ENCODE measurements at places on chromosomes 7 and 10.

DNA sequence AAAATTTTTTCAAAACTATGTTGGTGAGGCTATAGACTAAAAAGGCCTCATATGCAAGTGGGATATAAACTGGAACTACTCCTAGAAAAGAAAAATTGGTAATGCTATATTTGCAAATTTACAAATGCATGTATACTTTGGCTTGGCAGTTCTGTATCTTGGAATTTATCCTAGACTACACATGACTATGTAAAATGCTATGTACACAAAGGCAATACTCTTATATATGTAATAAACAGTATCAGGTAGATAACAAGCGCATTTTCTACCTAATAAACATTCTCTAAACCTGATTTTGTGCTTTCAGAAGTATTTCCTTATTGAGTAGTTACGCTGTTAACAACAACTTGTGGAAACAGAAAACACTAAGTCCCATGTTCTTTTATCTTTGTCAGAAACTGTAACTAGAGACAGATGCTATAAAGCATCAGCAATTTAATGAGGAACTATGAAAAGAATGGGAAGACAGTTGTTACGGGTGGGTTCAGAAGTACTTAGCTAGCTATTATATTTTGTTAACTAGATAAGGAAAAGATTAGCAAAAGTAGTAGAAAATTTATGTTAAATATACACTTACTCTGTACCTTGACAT, 107.8 kb downstream of the ARHGAP12 start:
- DNase-seq = no peak

GRCh38 chr10:35427543-35427942, 91.2 kb downstream of the CCNY start:
- DNase-seq = no peak

DNA sequence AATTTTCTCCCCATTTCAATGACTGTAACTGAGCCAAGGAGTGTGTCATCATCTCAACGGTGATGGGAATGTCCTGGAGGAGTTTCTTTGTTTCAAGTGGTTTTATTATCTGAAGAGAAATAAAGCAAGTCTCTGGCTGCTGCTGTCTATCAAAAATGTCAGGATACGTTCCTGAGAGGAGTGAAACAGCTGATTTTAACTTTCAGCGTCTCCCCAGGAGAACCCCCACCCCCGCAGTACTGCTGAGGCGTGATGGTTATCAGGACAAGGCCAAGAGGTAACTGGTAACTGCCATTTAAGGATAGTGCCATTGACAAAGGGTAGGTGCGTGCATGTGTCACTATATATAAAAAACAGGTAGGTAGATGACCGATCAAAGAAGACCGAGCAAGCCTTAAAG, 70.3 kb upstream of the LRGUK start:
- DNase-seq = no peak

DNA sequence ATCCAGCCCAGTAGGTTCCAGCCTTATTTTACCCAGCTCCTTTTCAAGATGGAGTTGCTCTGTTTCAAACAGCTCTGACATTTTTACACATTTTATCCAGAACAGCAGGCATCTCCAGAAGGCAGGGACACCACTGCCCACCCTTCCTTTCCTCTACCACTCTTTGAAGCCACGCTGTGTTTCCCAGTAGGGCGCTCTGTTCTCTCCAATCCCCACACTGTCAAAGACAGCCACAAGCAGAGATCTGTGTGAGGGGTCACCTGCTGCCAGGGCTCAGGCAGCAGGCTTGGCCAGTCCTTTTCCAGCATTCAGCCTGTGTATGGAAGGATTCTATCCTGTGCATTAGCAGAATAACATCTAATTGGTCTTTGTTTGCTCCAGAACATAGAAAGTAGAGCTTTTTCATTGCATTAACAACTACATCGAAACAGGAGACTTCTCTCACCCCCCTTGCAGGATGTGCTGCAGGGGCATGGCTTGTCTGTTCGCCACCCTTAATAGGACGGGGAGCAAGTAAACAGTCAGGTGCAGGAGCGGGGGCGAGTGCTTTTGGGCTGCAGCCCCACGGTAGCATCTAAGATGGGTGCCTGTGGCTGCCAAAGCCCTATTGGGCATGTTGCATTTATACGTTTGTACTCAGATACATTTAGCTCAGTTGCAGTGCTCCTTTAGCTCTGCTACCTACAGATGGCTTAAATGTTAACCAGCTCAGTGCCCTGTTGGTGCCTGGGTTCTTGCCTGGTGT, 326.1 kb downstream of the GALNT17 start:
- no peak for DNase-seq

GRCh38 chr7:103924184-103924583, 65.3 kb downstream of the RELN start:
- DNase-seq = no peak

DNA sequence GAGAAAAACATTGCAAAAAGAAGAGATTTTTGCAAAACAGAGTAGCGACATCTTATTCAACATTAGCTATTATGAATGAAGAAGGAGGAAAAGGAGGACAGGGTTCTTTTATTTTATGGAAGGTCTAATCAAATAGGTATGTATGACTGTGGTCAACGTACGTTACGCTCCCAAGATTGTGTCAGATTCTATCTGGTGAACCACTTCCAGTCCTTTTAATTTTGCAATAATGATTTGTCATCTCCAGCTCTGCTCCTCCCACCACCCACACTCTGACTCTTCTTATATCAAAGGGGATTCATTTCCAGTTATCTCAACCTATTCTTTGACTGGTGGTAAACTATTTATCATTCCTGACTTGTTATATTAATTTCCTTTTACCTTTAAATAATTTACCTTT, 259.9 kb downstream of the CACNA2D1 start:
- DNase-seq = no peak

GRCh38 chr7:2202901-2203765, 29.6 kb downstream of the MAD1L1 start:
- no peak for DNase-seq

DNA sequence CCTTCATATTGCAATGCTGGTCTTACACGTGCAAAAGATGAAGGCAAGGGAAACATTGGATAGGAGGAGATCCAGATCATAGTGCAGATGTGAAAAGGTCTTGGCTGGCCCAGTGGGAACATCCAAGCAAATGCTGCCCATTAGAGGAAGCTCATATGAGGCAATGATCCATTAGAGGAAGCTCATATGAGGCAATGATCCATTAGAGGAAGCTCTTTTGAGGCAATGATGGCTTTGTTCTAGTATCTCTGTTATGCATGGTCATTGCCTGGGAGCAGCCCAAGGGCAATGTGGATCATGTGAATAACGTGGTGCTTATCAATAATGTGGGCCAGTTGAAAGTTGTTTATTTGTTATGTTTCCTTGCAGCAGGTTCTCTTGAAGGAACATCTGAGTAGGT, 37.8 kb downstream of the STEAP4 start:
- no peak for DNase-seq

DNA sequence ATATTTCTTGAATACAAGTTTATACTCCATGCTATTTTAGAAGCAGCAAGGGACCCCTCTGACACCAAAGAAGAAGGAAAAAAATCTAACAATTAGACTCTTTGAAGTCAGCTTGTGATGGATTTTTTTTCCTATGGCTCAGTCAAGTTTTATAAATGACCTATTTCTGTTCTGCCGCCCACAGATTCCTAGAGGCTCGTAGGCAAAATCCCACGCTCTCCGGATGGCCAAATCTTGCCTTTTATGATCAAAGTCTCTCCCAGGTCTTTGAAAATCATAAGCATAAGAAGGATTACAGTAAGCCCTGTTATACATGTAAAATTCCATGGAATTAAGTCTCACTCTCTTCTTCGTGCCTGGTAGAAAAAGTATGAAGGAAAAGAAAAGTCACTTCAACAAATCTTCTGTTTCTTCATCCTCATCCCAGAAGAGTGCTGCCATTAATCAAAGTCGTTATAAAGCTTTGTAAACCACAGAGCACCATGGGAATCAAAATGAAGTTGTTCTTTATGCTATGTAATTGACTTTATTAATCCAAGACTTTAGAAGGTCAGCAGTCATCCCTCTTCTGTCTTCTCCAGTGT, 33.1 kb downstream of the ASB13 start:
- no peak for DNase-seq

DNA sequence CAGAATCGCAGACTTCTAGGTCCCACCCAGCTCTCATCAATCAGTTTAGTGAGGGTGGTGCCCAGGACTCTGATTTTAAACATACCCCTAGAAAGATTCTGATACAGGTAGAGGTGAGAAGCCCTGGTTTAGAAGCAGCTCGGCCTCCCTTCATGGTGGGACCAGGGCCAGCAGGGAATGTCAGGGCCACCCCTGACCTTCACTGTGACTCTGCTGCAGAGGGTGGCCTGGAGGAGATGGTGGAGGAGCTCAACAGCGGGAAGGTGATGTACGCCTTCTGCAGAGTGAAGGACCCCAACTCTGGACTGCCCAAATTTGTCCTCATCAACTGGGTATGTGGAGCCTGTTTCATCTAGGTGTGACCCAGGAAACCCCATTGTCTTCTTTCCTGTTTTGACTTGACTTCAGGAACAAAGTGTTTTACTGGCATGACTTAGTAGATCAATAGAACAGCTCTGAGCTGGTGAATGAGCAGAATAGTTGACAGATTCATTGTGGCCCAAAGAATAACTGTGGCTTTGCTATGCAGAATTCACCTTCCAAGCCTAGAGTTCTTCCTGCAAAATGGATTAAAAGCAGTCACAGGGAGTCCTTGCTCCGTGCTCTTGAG, 7.2 kb downstream of the DBNL start:
- DNase-seq = no peak

DNA sequence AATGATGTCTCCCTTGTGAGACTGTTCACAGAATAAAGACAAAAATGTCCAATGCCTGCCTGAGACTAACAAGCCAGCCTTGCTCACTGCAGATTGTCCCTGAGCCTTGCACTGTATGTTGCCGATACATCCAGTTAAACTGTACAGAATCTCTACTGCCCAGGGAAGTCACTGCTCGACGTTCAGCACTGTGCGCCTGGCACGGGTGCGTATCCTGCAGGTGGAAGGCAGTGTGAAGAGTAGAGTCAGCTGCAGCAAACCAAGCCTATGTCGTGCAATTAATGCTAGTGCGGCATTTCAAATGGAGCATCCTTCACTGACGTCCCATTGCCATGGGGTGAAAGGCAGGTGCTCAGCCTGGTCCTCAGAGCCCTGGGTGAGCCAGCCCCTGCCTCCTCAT, 132.9 kb downstream of the TNS3 start:
- DNase-seq = no peak

DNA sequence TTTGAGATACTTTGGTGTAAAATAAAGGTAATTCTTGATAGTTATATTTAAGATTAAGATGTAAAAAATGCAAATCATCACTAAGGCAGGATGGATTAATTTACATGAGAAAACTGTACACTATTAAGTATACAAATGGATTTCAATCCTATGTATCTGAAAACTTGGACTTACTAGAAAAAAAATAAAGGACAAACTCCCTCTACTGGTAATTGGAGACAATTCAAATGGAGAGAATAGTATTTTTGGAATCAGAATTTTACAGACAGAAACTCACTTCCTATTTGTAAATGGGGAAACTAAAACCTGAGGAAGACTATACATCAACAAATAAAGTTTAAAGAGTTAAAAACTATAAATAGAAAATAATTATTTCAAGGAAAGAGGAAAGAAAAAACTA, 62.6 kb downstream of the CUL2 start:
- DNase-seq = peak; percentile 11

DNA sequence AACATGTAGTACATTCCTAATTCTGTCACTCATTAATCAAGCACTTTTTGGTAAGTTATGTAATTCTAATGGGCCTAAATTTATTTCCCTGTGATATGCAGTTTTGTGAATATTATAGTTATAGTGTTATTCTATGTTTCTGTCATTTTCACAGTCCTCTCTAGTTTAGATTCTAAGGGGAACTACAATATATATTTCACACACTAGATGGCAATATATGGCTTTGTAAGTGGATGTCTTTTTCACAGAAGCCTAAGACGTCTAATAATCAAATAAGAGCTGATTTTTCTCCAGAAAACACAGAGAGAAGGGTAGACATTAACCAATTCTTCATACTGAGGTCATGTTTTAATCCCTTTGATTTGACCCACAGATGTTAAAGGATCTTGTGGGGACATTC, 18.0 kb downstream of the RNLS start:
- DNase-seq = peak; percentile 15

GRCh38 chr10:35367107-35367859, 31.0 kb downstream of the CCNY start:
- DNase-seq = no peak

DNA sequence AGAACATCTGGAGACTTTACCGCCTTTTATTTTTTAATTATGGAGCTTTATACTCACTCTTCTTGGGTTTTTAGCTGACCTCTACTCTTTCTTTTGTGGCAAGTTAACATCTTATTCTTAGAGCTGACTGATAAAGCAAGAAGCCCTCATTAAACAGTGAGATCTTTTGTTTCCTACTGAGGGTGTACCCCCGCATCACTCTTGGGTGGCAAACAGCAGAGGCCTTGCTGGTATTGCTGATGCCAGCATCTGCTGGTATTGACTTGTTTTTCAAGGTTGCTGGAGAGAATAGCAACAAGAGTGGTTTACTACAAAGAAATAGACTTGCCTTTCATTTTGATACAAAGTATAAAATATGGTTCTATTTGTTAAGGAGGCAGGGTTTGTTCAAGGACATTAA, 154.7 kb downstream of the ARID5B start:
- DNase-seq = no peak

GRCh38 chr7:155807789-155808548, 4.3 kb downstream of the SHH start:
- DNase-seq = no peak

GRCh38 chr10:74585231-74586087, 240.9 kb upstream of the KAT6B start:
- DNase-seq = no peak

- DNase-seq = no peak
These were observed 43.0 kb downstream of the PLCE1 start for GRCh38 chr10:94036766-94037033.

GRCh38 chr7:148772297-148773089, 73.8 kb downstream of the CUL1 start:
- no peak for DNase-seq

GRCh38 chr7:44463169-44463808, 27.2 kb downstream of the NUDCD3 start:
- DNase-seq = no peak

GRCh38 chr10:119466655-119467054, 75.9 kb downstream of the RGS10 start:
- no peak for DNase-seq

GRCh38 chr7:75957021-75957736, 37.2 kb downstream of the TMEM120A start:
- DNase-seq = no peak

- no peak for DNase-seq
These were observed 28.5 kb upstream of the ZMYND11 start for GRCh38 chr10:106740-107139.

- DNase-seq = no peak
These were observed 192.8 kb upstream of the AKR1E2 start for GRCh38 chr10:4633186-4633585.

DNA sequence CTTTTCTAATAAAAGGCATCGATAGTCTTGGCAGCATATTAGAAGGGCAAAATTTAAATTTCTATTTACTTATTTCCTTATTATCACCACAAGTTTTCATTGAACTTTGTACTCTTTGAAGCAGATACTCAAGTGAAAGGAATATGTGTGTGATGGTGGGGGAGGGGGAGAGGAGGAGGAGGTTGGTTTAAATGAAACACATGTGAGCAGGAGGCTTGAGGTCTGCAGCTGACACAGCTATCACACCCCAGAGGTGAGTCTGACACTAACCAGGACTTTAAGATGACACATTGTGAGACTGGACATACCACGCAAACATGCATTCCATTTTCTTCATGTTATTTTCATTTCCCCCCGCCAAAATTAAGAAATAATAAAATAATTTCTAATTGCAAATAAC, 63.3 kb downstream of the CTTNBP2 start:
- no peak for DNase-seq

GRCh38 chr10:78658645-78659597, 409.8 kb upstream of the ZMIZ1 start:
- DNase-seq = no peak

Measured in NCI-H460 (cell line).